Gastroesophageal sphincter (tissue), 4 donors: ENCODE measurements at places on chromosomes 6 and 20. TPM values are rescaled to one million over a fixed set of nuclear protein-coding genes. Genes with fewer than 3 reads are reported as not detected.

The KHDC1 gene
- 1.2 TPM for total RNA-seq

The WDR46 gene
- total RNA-seq: 26.4 TPM

The PREX1 gene
- 35.7 TPM for total RNA-seq

The CEP162 gene
- total RNA-seq: 11.8 TPM

The GPLD1 gene
- 6.2 TPM for total RNA-seq

The RCAN2 gene
- total RNA-seq: 76.5 TPM

The FOXO3 gene
- total RNA-seq: 122 TPM

The OR11A1 gene
- not detected for total RNA-seq

The SPDEF gene
- total RNA-seq: not detected

The BTNL2 gene
- not detected for total RNA-seq

The LY6G5C gene
- not detected for total RNA-seq

The SIRPB1 gene
- 4.4 TPM for total RNA-seq

The FAM217A gene
- total RNA-seq: not detected

The GRIK2 gene
- total RNA-seq: 0.85 TPM

The CGAS gene
- total RNA-seq: 5.5 TPM

The DNMT3B gene
- 2.3 TPM for total RNA-seq

The HTR1B gene
- total RNA-seq: 4.7 TPM

The PBOV1 gene
- total RNA-seq: not detected
